Neural cell (in vitro differentiated cells): ENCODE measurements at places on chromosomes 11 and 22. TPM values are rescaled to one million over a fixed set of nuclear protein-coding genes. Genes with fewer than 3 reads are reported as not detected.

The OR4D10 gene
- not detected in 2 replicates for polyA plus RNA-seq

The KIF18A gene
- 0.48 and 0.83 TPM in 2 replicates for polyA plus RNA-seq

The CD248 gene
- not detected in 2 replicates for polyA plus RNA-seq

The SLC37A2 gene
- 0.12 and 0.14 TPM in 2 replicates for polyA plus RNA-seq

The CDHR5 gene
- not detected in 2 replicates for polyA plus RNA-seq
